Testis (tissue), 5 donors: ENCODE measurements at places on chromosomes 5 and 9. TPM values are rescaled to one million over a fixed set of nuclear protein-coding genes. Genes with fewer than 3 reads are reported as not detected.

PLGRKT gene
- 7.5 TPM for total RNA-seq

ABO gene
- 31.1 TPM for total RNA-seq

SHOC1 gene
- 36.8 TPM for total RNA-seq

- no peaks in the 10 kb centered on the region for H3K36me3 ChIP-seq
- H3K4me1 ChIP-seq = no peaks in the 10 kb centered on the region
- no peak for DNase-seq
These were observed 43.3 kb upstream of the IRX4 start for GRCh38 chr5:1926071-1926440.

- H3K4me3 ChIP-seq = no peak overlapping the region
- DNase-seq = peak; percentile 63
- peak overlapping the region; percentile 65 for H3K27ac ChIP-seq
- H3K36me3 ChIP-seq = no peaks in the 10 kb centered on the region
- H3K27me3 ChIP-seq = no peaks in the 10 kb centered on the region
These were observed 200.9 kb upstream of the MSX2 start for GRCh38 chr5:174523311-174524071.

GRCh38 chr9:93884808-93885207, 70.3 kb downstream of the BARX1 start:
- H3K27me3 ChIP-seq = no peaks in the 10 kb centered on the region
- no peak overlapping the region for H3K4me3 ChIP-seq
- H3K36me3 ChIP-seq = no peaks in the 10 kb centered on the region
- H3K4me1 ChIP-seq = no peaks in the 10 kb centered on the region
- DNase-seq = no peak

DNA sequence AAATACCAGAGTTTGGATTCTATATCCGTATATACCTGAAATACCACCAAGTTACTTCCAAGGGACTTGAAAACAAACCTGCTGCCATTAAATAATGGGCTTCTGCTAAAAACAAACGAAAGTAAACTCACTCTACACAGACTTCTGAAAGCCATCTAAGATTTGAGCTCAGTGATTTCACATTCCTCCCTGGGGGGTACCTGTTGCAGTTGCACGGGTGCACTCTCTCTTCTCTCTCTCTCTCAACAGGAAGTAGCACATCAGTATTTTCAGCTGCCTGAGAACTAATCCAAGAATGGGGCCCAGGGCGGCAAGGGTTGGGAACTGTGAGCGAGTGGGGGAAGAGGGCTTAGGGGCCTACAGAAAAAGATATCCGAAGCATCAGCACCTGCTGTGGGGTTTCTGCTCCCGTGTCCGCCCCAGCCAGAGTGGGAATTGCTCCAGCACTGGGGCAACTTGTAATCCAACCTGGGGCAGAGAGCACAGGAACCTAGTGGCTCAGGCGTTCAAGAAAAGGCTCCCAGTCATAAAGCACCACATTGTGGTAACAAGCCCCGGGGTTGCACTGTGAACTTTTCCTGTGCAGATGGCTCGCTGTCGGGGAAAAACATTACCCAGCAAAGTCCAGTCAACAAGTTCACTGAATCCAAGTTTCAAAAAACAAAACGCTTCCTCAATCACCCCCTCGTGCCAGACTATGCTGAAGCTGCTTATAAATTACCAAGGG, 99.8 kb downstream of the EFNA5 start:
- no peak for DNase-seq
- H3K27ac ChIP-seq = no peak overlapping the region
- no peaks in the 10 kb centered on the region for H3K27me3 ChIP-seq
- no peak overlapping the region for H3K4me3 ChIP-seq

DNA sequence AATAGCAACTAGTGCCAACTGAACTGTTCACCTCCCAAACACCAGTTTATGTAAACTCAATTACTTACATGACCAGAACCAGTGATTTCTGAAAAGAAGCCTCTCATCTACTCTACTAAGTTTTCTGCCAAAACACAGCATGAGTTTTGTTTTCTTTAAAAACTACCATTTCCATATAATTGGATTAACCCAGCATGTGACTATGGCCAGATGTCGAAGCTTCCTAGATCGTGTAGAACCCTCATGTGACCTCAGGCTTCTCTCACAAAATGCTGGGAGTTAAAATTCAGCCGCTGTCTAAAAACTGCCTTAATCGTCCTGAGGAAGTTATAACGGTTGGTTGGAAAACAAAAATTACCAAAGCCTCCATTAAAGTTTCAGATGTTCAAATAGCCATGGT, 303.5 kb downstream of the IRX1 start:
- H3K27ac ChIP-seq = no peak overlapping the region
- no peaks in the 10 kb centered on the region for H3K27me3 ChIP-seq
- H3K36me3 ChIP-seq = no peaks in the 10 kb centered on the region
- no peak overlapping the region for H3K4me3 ChIP-seq

GRCh38 chr5:15704397-15704947, 204.5 kb downstream of the FBXL7 start:
- H3K36me3 ChIP-seq = no peaks in the 10 kb centered on the region
- DNase-seq = no peak
- H3K27ac ChIP-seq = no peak overlapping the region

GRCh38 chr9:108224716-108225115, 631.1 kb downstream of the ACTL7B start:
- no peak overlapping the region for H3K4me3 ChIP-seq
- DNase-seq = no peak
- H3K4me1 ChIP-seq = peaks cover 2% of the 10 kb centered on the region
- H3K27ac ChIP-seq = no peak overlapping the region
